Activated T-cell treated with anti-CD3 and anti-CD28 coated beads, Interleukin-2, amount 50 U/mL, for 72 hours (primary cell): ENCODE measurements at places on chromosomes 7 and 10. TPM values are rescaled to one million over a fixed set of nuclear protein-coding genes. Genes with fewer than 3 reads are reported as not detected.

The CHAT gene
- not detected for total RNA-seq

DNA sequence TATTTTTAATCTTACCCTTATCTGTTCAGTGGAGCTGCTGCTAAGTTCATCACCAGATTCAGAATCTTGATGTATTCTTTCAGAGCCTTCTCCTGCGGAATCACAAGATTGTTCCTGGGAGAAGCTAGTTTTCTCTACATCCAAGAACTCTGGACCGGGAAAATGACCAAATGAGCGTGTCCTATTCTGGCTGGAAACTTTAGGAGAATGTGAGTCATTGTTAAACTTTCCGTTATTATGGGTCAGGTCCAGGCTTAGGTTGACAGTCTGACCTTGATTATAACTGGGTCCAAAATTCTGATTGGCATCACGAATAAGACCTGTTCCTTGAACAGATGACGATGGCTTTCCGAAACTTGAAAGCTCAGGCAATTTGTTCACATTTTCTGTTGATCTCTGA, 20.5 kb downstream of the ARHGAP12 start:
- DNase-seq = no peak
- H3K4me1 ChIP-seq = peaks cover 33% of the 10 kb centered on the region
- H3K4me3 ChIP-seq = no peak overlapping the region
- no peaks in the 10 kb centered on the region for H3K27me3 ChIP-seq

DNA sequence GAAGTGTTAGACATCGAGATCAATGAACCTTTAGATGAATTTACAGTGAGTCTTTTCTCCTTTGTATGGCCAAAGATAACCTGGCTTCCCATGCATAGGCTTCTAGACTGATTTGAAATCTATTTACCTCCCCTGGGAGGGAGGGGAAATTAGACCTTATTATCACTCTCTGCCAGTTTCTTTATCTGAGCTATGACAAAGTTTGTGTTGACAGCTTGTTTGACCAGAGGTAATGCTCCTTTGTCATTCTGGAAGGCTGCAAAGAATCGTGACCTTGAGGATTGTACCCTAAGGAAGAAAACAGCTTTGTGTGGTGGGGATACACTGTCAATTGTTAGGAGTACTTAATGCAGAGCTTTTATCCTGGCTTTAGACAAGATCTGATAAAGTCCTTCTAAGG, 36.4 kb downstream of the RBM33 start:
- peaks cover 38% of the 10 kb centered on the region for H3K36me3 ChIP-seq
- H3K4me3 ChIP-seq = no peak overlapping the region
- peak overlapping the region; percentile 82 for H3K27ac ChIP-seq
- DNase-seq = no peak

GRCh38 chr10:24793648-24794379, 70.1 kb upstream of the ARHGAP21 start:
- no peak overlapping the region for H3K4me3 ChIP-seq
- H3K36me3 ChIP-seq = peaks cover 2% of the 10 kb centered on the region
- no peaks in the 10 kb centered on the region for H3K4me1 ChIP-seq
- no peaks in the 10 kb centered on the region for H3K27me3 ChIP-seq
- H3K27ac ChIP-seq = no peak overlapping the region
